ENCODE measurements at places on chromosomes 5 and 9. TPM values are rescaled to one million over a fixed set of nuclear protein-coding genes. Genes with fewer than 3 reads are reported as not detected.

The CCL21 gene
- 60.4 TPM for polyA plus RNA-seq

DNA sequence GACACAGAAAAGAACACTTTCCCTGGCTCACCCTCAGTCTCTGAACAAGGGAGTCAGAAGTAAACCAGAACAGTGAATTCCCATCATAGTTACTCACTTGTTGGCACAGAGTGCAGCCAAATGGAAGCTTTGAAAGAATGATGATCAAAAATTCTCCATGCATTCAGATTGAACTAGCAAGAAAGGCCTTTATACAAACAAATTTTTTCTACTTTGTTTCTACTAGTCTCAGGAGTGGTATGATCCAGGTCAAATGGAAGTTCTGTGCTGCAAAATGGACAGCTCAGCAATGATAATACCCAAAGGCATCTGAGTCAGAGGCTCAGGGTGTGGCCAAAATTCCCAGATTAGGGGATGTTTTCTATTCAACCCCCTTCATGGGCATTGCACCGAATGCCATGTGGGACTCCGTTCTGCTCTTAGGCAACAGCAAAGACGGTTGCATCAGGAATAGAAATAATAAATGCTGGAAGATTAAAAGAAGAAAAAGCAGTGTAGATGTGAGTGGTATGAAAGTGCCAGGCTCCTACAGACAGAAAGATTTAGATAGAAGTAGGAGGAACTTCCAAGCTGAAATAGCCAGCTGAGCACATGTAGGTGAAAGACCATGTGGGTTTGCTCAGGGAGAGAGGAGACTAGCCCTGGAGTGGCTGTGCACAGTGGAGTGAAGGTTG is 24.0 kb upstream of the ASPN start:
- peak; percentile 48 for DNase-seq

GRCh38 chr5:86971034-86971571 is 296.6 kb upstream of the RASA1 start:
- DNase-seq: no peak

The MAML1 gene
- 19.8 TPM for polyA plus RNA-seq

The SLC6A3 gene
- 0.77 TPM for polyA plus RNA-seq

The SLC24A2 gene
- polyA plus RNA-seq: 0.03 TPM

GRCh38 chr5:35304291-35304690 is 74.0 kb upstream of the PRLR start:
- DNase-seq: peak; percentile 23

DNA sequence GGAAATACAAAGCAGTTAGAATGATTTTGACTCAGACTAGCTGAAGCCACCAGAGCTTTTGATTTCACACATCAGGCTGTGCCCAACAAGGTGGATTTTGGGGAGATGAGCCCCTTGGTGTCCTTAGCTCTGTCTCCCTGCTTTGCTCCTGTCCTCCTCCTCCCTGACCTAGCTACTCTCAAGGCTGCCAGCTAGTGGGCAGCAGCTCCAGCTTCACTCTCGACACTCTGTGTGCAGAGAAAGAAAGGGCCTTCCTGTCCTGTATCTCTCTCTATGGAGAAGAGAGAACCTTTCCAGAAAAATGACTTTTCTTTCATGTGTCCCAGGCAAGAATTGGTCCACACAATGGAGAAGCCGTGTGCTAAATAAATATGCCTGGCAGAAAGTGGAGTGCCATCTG is 446.2 kb downstream of the SEMA5A start:
- no peak for DNase-seq

DNA sequence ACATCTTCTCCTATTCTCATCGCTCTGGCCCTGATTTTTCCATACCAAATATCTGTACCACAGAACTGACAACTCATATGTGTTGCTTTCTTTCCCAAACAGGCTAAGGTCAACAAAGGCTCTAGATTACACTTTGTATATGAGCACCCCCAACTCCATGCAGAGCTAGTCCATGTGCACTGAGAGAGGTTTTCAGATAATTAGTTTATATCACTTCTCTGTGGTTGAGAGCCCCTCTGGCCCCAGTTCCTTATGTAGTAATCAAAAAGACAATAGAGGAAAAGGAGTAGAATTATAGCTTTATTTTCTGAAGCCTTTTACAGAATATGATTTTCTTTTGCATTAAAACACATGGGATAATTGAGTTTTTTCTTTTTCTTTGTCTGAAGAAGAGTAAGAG is 120.0 kb downstream of the TRIO start:
- DNase-seq: no peak

GRCh38 chr5:174172152-174172551 is 126.6 kb downstream of the NSG2 start:
- no peak for DNase-seq

- DNase-seq: no peak
These were observed 286.7 kb upstream of the IL12B start for GRCh38 chr5:159616952-159617351.

DNA sequence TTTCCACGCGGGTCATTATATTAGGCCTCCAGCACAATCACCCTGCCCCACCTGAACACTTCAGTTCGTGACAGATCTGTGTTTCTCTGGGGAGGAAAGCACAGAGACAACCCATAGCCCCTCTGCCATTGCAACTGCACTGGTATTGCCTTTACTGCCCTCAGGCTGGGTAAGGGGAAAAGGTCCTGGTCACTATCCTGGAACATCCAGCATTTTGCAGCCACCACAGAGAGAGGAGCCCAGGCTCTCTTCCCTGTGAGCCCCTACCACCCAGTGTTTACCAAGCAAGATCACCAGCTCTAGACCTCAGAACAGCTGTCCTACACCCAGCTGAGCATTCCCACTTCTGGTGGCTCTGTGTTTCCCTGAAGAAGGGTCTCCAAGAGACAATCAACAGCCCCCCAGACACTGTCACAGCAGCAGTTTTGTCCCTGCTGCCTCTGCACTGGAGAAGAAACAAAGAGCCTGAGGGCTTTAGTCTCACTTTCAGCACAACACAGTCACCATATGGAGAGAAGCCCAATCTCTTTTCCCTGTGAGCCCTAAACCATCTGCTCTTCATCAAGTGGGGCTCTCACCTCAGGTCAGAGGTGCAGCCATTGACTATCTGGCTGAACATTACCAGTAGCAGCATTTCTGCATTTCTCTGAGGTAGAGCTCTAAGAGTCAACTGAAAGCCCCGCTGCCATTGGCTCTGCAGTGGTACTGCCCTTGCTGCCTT is 655.2 kb upstream of the FAM174A start:
- no peak for DNase-seq

DNA sequence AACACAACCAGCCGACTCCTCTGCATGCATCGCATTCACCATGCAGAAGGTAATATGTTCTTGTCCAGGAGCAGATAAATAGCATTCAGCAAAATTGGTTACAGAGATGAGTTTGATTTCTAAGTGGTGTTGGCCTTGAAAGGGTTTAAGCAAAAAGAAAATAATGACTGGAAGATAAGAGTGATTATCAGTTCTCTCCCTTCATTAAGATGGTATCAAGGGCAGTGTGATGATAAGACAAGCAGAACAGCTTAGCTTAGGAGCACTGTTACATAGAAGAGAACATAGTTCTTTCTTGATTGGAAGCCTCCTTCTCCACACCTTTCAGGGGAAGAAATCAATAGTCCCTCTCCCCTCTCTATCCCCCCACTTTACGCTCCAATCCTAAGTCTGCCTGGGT is 121.5 kb downstream of the GALNT10 start:
- DNase-seq: no peak

The RXRA gene
- polyA plus RNA-seq: 70.6 TPM

GRCh38 chr9:83130541-83130940 is 67.6 kb upstream of the RASEF start:
- no peak for DNase-seq

The TAF1L gene
- polyA plus RNA-seq: 0.01 TPM

The KCNN2 gene
- polyA plus RNA-seq: 4.8 TPM

DNA sequence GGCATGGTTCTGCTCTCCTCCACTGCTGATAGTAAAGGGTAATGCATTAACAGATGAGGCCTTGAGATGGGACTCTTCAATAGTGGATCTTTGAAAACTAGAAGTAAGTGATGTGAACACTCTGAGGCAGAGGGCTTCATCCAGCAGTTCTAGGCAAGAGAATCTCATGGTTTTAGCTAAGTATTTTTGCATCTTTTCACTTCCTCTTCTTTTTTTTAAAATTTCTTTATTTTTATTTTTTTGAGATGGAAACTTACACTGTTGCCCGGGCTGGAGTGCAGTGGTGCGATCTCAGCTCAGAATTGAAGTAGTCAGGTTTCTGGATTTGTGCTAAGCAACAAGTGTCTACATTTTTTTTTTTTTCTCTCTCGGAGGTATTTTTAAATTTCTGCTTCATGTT is 101.9 kb downstream of the MTRR start:
- DNase-seq: no peak

The SPAAR gene
- polyA plus RNA-seq: 1.4 TPM

DNA sequence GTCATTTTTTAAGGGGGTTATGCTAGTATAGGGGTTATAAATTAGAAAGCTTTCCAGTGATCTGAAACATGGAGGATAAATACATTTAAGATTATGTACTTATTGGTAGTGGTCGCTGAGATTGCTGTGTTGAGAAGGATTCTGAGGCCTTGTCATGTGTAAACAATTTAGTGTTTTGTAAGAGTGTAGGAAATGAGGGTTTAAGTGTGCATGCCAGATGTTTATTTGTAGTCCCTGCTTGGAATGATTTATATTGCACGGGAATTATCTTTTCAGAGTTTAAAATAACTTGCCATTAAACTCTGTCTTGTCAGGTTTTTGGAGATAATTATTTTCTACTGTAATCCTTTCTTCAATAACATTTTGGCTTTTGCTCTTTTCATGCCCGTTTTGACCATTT is 19.4 kb downstream of the ZNF618 start:
- DNase-seq: no peak

The EGFL7 gene
- 138 TPM for polyA plus RNA-seq

The OGN gene
- polyA plus RNA-seq: 19.5 TPM

The PAX5 gene
- polyA plus RNA-seq: 0.03 TPM

DNA sequence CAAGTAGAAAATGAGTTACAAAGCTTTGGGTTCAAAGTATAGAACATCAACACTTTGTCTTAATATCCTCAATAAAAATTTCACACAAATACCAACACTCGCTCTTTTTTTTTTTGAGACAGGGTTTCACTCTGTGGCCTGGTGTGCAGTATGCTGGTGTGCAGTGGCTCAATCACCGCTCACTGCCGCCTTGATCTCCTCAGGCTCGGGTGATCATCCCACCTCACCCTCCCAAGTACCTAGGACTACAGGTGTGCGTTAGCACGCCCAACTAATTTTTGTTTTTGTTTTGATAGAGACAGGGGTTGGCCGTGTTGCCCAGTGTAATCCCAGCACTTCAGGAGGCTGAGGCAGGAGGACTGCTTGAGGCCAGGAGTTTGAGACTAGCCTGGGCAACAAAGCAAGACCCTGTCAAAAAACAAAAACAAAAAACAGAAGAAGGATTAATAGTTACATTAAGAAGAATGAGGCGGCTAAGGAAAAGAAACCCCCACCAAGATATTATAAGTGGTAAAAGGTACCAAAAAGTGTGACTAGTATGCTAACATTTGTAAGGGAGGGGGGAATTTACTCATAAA is 20.3 kb downstream of the FNBP1 start:
- no peak for DNase-seq

The GARIN3 gene
- polyA plus RNA-seq: not detected

- DNase-seq: no peak
These were observed 11.1 kb upstream of the AJM1 start for GRCh38 chr9:136831002-136831719.

DNA sequence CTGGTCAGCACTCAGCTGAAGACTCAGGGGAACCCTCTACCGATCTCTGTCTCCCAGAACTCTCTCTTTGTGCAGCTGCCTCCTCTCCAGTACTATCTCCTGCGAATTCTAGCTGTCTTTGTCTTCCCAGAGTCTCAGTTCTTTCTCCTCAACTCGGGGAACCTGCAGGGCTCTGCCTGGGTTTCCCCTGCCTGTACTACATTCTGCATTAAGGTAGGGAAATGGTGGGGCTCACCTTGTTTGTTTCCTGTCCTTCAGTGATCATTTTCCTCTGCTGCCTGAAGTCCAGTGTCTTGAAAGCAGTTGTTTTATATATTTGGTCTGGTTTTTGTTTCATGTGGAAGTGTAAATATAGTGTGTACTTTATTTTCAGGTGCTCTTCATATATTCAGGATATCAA is 43.1 kb upstream of the IGFBPL1 start:
- DNase-seq: no peak

DNA sequence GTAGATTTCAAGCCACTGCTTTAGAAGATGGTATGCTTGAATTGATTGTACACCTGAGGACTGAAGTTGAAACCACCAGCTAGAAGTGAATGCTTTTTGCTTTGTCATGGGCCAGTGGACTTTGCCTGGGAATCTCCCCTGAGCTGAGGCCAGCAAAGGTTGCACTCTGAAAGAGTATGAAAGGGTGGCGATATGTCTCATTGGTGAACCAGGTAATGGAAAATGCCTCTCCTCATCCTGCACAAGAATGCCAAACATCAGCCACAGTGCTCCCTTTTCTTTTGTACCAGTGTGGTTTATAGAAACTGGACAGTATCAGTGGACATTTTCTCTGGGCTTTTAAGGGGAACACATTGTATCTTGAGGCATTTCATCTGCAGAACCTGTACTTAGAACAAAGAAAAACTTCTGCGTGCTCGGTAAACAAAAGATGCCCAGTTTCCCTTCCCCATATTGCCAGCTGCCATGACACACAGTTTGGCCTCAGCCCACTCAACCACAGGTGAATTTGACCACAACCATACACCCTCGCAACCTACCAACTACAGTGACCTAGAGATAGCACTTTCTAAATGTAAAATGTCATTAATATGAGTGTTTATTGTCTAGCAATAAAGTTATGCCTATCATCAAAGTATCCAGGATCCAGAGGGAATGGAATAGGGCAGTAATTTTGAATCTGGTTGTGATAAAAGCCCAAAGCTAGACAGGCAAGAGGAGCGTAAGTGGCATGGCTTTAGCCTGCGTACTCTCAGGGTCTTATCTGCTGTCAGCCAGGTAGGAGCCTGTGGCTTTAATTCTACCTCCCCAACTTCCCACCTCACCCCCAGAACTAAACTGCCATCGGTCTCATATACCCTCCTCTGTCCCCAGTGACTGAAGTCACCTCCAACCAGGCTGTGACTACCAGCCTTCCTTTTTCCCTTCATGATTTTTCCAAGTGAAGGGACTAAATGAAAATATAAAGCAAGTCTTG is 79.5 kb upstream of the LHFPL2 start:
- DNase-seq: no peak

The SH3RF2 gene
- polyA plus RNA-seq: 1.0 TPM

The LECT2 gene
- polyA plus RNA-seq: not detected

- DNase-seq: no peak
These were observed 56.5 kb upstream of the SPATA31D4 start for GRCh38 chr9:81871695-81872094.

- DNase-seq: no peak
These were observed 49.0 kb upstream of the KIF2A start for GRCh38 chr5:62257020-62257367.

The N4BP3 gene
- polyA plus RNA-seq: 2.4 TPM

DNA sequence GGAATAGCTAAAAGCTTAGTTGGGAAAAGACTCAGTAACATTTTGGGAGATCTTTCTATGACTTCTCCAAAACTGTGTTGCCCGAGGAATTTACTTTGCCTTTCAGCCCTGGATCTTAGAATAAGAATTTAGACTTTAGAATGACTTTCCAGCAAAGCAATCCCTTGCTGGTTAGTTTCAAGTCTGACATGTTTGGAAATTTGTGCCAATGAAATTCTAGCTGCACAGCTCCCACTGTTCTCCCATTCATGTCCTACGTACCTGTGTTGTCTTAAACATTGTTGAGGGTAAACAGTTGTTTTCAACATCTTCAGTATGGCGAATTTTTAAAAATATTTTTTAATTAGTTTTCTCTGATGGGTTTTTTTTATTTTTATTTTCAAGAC is 111.4 kb downstream of the CCDC192 start:
- no peak for DNase-seq
